ENCODE measurements at places on chromosomes 4 and X.

GRCh38 chrX:78024349-78025059 is 55.1 kb upstream of the PGAM4 start:
- peak; percentile 33 for DNase-seq

- DNase-seq = no peak
Observed at GRCh38 chr4:48896845-48897244, 9.7 kb downstream of the OCIAD2 start.

DNA sequence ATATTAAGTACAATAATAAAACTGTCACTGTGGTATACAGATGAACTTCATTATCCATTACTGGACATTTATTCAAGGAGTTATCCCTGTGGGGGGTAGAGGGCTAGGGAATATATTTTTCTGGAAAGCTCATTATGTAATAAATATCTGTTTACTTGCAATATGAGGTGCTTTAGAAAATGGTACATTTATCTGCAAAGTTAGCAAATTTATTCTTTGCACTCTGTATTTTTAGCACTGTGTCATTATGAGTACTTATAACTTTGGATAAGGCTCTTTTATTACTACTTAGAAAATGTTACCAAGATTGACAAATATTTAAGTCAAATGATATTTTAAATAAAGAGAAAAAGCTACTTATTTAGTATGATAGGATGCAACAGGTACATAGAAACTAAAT is 37.8 kb downstream of the ANKRD17 start:
- no peak for DNase-seq

DNA sequence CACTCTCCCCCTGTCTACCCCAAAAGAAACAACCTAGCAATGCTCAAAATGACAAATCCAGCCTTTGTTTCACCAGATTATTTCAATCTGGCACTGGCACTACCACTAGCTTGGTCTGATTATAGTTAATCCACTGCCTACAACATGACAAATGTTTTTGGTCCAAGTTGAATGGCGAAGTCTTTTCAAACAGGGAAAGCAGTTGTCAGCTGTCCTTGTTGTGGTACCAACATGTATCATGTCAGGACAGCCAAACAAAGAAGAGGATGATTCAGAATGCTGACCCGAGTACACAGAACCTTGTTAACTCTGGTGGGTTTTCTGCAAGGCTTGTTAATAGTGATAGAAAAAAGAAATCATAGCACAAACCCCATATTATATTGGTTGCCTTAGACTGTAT is 160.8 kb upstream of the ANK2 start:
- DNase-seq = no peak

DNA sequence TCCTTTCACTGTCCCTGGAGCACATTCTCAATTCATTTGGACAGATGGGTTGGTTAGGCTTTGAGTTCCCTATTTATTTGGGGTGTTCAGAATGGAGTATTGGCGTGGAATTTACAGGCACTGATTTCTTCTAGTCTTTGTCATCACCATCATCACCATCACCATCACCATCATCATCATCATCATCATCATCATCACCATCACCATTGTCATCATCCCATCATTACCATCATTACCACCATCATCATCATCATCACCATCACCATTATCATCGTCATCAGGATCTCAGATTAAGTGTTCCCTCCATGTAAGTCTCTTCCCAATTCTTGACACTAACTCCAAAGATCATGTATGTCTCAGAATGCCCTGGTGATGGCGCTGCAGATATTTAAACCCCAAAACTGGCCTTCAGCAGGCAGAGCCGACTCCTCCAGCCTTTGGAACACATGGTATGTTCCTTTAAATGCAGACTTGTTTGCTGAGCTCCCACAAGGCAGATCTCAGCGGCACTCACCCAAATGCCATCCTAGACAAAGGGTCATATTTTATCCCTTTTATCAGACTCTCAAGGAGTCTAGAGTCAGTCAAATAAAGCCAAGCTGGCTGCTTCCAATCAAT is 19.8 kb upstream of the FAM9A start:
- DNase-seq = no peak

- DNase-seq = no peak
Observed at GRCh38 chrX:1466971-1467561, 14.4 kb upstream of the ASMTL start.

GRCh38 chr4:37132975-37133360 is 111.6 kb upstream of the NWD2 start:
- DNase-seq = no peak

- no peak for DNase-seq
Observed at GRCh38 chr4:102298716-102299115, 46.6 kb downstream of the SLC39A8 start.

DNA sequence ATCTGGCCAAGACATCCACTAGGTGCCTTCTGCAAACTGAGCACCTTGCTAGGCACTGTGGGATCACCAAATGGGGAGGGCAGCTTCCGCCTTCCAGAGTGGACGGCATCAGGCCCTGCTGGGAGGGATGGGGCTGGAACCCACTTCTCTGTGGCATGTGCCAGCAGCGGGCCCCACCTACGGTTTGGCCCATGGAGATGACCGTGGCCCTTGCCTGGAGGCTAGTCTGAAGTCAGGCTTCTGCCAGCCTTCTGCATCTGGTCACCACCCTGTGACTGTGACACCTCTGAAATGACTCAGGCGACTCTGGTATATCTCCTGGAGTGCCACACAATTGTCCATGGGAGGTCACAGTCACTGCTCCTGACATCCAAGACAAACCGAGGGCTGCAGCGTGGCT is 7.2 kb downstream of the SSR4 start:
- no peak for DNase-seq

DNA sequence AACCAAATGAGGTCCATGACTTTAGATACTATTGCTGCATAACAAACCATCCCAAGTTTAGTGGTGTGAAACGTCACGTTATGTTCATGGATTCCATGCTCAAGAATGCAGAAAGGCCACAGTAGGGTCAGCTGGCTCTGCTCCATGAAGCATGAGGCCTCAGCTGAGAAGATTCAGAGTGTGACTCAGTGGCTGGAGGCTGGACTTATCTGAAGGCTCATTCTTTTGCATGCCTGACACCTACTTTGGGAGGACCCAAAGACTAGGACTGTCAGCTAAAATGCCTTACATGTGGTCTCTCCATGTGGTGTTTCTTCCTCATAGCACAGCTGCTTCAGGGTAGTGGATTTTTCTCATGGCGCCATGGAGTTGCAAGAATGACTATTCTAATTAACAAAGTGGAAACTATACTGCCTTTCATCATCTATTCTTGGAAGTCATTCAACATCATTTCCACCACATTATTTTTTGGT is 11.5 kb upstream of the CCDC149 start:
- DNase-seq = no peak

DNA sequence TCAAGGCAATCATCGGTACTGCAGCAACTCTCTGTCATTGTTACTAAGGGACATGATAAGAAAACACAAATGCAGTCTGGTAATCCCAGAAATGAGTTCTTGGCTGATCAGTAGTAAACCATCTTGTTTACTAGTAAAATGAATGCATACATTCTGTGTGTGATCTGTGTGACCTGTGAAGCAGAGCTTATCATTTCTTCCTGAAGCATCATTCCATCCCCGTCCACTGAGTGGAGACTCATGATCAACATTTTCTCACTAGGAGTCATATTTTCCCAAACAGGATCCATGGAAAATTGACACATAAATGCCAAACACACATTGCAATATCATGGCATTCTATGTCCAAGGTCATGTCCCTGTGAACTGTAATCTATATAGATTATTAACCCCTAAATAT is 226.1 kb downstream of the ANKRD50 start:
- DNase-seq = no peak

- no peak for DNase-seq
Observed at GRCh38 chr4:1715002-1715758, 3.1 kb upstream of the SLBP start.

GRCh38 chrX:45766981-45767501 is 566.4 kb upstream of the DIPK2B start:
- DNase-seq = no peak

- DNase-seq = no peak
Observed at GRCh38 chrX:39577206-39577984, 520.4 kb downstream of the BCOR start.

DNA sequence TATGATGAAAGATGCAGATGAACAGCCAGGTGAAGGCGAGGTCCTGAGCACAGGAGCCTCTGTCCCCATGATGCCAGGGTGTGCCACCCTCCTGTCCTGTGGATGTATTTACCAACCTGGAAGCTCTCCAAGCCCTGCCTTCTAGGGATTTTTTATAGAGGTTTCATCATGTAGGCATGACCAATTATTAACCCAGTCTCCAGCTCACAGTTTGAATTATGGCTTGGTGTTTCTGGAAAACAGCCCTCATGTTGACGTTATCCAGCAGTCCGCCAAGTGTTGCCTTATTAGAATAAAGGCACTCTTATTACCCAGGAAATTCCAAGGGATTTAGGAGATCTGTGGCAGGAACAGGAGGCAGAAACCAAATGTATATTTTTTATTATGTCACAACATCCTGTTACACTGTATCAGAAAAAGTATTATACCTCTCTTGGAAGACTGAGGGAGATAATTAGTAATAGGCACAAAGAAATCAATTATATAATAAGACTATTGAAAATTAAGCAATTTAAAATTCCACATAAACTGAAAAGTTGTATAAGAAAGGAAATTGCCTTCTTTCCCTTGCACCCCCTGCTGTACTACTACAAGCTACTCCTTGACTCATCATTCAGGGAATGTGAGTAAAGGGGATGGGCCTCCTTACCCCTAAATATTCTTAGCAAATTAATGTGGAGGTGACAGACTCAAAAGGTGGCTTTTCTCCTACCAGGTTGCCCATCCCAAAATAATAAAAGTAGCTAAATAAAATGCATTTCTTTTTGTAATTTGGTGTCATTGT is 129.6 kb downstream of the ZNF330 start:
- no peak for DNase-seq

Data from HuH-7.5 (cell line).